ENCODE measurements at places on chromosomes 1 and 21.

- DNase-seq, result no peak
- H3K27ac ChIP-seq, result no peak overlapping the region
- no peak overlapping the region for H3K4me3 ChIP-seq
- no peaks in the 10 kb centered on the region for H3K4me1 ChIP-seq
- no peaks in the 10 kb centered on the region for H3K27me3 ChIP-seq
- no peaks in the 10 kb centered on the region for H3K36me3 ChIP-seq
Observed at GRCh38 chr1:64584479-64584878, 114.5 kb downstream of the CACHD1 start.

DNA sequence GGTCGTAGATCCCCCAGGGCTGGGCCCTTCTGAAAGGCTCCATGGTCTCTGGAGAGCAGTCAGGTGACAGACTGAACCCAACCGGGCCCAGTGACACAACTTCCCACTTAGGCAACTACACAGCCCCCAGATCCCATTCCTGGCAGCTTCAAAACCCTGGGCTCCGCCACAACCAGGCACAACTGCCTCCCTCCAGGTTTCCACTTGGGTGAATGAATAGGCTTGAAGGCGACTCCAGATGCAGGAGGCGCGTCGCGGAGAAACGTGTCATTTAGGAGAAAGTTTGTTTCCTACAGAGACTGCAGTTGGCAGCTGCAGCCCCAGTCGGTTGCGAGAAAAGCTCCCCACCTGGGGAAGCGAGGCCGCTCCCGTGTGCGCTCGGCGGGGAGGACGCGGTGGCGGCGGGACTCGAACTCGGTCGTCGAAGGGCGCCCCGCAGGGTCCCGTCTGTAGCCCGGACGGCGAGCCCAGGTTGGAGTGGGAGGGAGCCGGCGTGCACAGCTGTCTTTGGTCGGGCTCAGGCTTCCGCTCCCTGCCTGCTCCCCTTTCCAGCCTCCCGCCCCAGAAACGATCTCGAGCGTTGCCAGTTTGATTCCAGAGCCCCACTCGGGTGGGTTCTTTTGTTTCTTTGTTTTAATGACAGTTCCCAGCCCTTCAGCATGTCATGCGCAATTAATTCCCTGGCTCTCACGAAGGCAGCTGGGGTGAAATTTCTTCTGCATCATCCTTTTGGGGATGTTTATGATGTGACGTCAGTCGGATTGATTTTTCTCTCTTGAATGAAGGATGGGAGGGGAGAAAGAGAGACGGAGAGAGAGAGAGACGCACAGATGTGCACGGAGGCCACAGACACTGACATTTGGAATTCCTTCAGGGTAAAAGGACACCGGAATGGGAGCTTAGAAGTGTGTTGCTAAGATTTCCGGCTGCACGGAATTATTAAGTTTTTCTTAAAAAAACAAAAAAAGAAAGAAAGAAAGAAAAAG is 862 bp upstream of the SGIP1 start:
- no peaks in the 10 kb centered on the region for H3K27me3 ChIP-seq
- DNase-seq, result no peak
- no peaks in the 10 kb centered on the region for H3K36me3 ChIP-seq
- H3K4me3 ChIP-seq, result peak overlapping the region; percentile 35
- no peaks in the 10 kb centered on the region for H3K4me1 ChIP-seq

- H3K27ac ChIP-seq, result no peak overlapping the region
- H3K36me3 ChIP-seq, result no peaks in the 10 kb centered on the region
Observed at GRCh38 chr1:204319462-204319861, 40.3 kb downstream of the PLEKHA6 start.

DNA sequence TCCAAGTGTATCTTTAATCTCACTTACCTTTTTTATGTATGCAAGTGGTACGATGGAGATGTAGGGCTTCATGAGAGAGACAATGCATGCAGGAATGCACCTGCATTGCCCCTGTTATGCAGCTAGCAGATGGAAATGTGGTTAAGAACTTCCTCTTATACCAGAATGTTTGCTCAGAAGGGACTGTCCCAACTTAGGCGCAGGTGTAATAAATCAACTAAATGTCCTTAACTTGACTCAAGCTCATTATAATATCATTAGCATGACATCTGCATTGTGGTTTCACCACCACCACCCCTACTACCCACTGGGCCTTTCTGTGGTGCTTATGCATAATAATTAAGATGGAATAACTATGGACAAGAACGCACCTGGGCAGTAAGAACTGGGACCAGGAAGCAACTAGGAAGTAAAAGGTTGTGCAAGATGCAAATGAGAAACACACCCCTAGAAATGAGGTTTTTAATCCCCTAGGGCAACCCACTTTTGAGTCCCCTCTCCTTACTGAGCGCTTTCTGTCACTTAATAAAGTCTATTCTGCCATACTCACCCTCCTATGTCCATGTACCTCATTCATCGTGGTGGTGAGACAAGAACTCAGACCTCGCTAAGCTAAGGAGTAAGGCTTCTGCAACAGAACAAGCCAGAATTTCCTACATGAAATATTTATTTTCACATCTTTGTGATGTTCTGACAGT is 1103.3 kb upstream of the B3GALT2 start:
- no peaks in the 10 kb centered on the region for H3K36me3 ChIP-seq
- no peak for DNase-seq
- no peak overlapping the region for H3K4me3 ChIP-seq
- H3K27ac ChIP-seq, result no peak overlapping the region
- H3K4me1 ChIP-seq, result peaks cover 1% of the 10 kb centered on the region
- no peaks in the 10 kb centered on the region for H3K27me3 ChIP-seq

DNA sequence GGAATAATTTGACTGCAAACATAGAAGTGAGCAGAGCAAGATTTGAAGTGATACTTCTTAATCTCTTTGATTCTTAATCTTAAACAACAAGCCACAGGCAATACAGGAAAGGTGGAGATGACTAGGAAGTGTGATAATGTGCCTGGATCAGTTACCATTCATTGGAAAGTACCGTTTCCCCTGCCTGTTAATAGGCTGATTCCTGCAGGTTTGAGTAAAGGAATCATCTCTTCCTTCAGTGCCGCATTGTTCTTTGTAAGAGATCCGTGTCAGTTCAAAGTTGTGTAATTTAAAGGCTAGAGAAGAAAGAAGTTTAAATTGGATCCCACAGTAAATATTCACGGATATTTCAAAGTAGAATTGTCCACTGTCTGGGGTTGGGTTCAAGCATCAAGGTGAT is 43.5 kb upstream of the BCL10 start:
- H3K36me3 ChIP-seq, result no peaks in the 10 kb centered on the region
- no peak for DNase-seq
- H3K27ac ChIP-seq, result no peak overlapping the region
- H3K4me3 ChIP-seq, result no peak overlapping the region
- H3K4me1 ChIP-seq, result peaks cover 4% of the 10 kb centered on the region

GRCh38 chr1:185112356-185112755 is 44.4 kb downstream of the TRMT1L start:
- H3K36me3 ChIP-seq, result no peaks in the 10 kb centered on the region
- no peaks in the 10 kb centered on the region for H3K27me3 ChIP-seq
- no peaks in the 10 kb centered on the region for H3K4me1 ChIP-seq
- DNase-seq, result no peak
- H3K27ac ChIP-seq, result no peak overlapping the region

DNA sequence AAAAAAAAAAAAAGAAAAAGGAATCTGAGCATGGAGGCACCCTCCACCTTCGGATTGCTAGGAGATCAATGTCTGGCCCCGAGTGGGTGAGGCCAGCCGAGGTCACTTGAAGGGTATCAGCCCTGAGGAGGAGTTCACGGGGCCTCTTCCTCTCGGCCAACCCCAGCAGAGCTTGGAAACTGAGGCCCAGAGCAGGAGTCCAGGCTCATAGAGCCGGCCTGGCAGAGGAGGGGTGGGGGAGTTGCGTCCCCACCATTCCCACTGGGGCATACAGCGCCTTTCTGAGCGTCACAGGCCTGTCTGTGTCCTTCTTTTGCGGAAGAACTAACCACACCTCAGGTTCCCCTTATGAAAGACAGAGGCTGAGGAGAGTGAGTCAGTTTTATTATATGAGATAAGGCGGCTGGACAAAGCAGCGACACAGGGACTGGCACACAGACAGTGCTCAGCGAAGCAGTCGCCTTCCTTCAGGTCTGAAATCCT is 17.1 kb upstream of the EPHA2 start:
- H3K27me3 ChIP-seq, result no peaks in the 10 kb centered on the region
- H3K4me3 ChIP-seq, result no peak overlapping the region
- DNase-seq, result no peak
- H3K4me1 ChIP-seq, result peaks cover 5% of the 10 kb centered on the region
- H3K36me3 ChIP-seq, result no peaks in the 10 kb centered on the region
